ENCODE measurements at places on chromosomes 7 and 10.

DNA sequence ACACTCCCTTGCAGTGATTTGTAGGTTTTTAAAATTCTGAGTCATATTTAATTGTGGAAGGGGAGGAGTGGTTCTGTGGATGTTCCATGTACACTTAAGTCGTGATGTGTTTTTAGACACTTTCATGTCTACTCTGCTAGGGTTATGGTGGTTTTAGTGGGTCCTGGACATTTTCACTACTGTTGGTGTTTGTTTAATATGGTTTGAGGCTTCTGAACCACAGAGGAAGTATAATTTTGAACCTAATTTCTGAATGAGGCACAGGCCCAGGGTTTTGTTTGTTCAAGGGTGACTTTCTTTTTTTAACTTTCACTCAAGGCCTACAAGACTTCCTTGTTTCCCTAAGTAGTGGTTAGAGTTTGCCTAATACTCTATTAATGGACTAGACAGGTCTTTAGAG, 13.3 kb downstream of the SLC26A5 start:
- DNase-seq: no peak

- no peak for DNase-seq
These were observed 30.8 kb downstream of the CHCHD3 start for GRCh38 chr7:133051066-133051465.

- DNase-seq: no peak
These were observed 38.0 kb downstream of the FOXI2 start for GRCh38 chr10:127774766-127775559.

GRCh38 chr7:76291351-76292212, 10.9 kb upstream of the HSPB1 start:
- DNase-seq: peak; percentile 90

DNA sequence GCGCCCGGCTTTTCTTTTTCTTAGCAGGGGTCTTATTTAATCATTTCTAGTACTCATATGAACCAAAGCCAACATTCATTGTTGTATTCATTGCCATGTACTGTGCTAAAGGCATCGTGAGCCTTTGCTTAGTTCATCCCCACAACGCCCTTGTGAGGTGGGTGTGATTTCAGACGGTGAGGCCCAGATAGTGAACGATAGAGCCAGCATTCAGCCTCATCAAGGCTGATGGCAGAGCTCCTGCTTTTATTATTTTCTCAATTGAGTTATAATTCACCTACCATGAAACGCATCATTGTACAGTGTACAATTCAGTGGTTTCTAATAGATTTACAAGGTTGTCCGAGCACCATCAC, 50.1 kb downstream of the HK1 start:
- DNase-seq: no peak

- no peak for DNase-seq
These were observed 9.6 kb upstream of the ZMIZ2 start for GRCh38 chr7:44738876-44739665.

GRCh38 chr10:24652381-24652957, 71.2 kb downstream of the ARHGAP21 start:
- DNase-seq: no peak

DNA sequence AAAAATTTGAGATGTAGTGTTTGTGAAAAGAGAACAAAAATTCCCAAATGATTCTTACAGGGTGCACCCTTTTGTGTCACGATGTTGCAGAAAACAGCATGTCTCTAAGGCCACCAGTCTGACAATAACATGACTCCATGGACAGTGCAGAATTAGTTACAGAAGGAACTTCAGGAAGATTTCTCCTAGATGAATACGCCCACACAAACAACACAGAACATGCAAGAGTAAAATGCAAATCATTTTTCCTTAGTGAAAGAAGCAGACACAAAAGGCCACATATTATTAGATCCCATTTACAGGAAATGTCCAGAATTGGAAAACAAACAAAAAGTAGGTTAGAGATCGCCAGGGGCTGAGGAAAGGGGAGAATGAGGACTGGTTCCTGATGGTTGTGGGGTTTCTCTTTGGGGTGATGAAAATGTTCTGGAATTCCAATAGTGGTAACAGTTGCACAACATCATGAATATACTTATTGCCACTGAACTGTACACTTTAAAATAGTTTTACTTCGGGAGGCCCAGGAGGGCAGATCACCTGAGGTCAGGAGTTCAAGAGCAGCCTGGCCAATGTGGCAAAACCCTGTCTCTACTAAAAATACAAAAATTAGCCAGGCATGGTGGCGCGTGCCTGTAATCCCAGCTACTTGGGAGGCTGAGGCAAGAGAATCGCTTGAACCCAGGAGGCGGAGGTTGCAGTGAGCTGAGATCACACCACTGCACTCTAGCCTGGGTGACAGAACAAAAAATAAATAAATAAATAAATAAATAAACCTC, 10.2 kb downstream of the ZC3HAV1 start:
- DNase-seq: no peak

- no peak for DNase-seq
These were observed 36.2 kb downstream of the SYPL1 start for GRCh38 chr7:106075937-106076336.

GRCh38 chr10:35592441-35592840, 12.7 kb upstream of the GJD4 start:
- DNase-seq: no peak

DNA sequence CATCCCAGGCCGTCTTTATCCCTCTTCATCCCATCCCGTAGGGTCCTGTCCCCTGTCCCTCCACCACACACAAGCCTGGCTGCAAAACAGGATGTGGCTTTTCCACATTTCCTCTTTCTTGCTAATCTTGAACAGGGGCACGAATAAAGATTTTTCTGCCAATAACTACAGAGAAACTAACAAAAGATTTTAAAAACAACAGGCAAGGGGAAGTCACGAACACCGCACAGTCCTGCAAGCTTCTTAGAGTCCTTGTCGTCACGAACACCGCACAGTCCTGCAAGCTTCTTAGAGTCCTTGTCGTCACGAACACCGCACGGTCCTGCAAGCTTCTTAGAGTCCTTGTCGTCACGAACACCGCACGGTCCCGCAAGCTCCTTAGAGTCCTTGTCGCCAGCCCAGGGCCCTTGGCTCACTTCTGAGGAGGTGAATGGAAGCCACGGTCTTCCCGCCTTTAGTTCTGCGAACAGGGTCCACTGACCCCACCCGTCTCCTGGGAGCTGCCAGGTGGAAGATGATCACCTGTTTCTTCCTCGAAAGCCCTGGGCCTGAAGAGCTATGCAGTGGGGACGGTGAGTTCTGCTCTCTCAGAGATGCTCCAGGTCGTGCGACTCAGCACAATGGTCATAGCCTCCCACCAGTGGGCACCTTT, 10.3 kb upstream of the INSIG1 start:
- no peak for DNase-seq

DNA sequence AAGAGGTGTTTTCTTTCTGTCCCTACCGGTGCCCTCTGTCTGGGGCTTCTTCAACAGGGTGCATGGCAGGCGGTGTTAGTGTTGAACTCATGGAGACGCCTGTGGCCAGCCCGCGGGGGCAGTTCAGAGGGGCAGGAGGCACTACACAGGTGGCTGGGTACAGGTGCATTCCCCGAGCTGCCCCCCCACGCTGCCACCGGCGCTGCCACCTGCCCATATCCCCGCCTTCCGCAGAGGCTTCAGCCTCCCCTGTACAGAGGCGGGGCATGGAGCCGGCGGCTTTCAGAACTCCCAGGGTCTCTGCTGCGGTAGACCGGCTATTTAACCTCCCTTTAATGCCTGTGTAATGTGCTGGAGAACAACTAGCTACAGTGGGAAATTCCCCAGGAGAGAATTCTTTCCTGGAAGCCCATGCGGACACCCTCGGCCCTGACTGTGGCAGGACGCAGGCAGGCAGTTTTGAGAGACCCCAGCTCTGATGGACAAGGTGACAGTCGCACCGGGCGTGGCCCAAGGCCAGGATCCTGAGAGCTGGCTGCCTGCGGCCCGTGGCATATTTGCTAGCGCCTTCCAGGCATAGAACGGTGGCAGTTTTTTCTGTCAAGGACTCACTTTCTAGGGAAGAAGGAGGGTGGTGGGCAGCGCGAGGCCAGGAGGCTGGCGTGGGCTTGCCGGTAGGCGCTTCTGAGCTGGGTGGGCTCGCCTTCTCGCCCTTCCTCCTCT, 53.7 kb upstream of the ZNF32 start:
- DNase-seq: no peak

GRCh38 chr10:129963641-129964501, at the start of gene EBF3:
Gene EBF3 (minus strand): TSS chr10:129964274. CDS start chr10:129963768, 506 bp downstream.
- peak; percentile 3 for DNase-seq

DNA sequence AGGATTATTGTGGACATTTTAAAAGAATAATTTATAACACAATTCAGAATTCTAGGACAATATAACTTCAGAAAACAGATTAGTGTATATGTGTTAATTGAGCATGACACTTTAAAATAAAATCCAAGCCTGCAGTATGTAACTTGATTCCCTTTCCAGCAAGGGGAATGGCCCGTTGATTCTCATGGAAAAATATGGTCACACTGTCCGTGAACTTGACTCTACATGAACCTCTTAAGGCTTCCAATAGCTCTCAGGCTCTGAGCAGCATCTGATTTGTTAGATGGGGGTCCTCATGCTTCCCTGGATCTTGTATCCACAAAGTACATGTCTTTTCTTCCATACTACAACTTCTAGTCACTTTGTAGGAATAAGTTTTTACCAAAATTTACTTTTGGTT, 85.5 kb upstream of the AKR1E2 start:
- DNase-seq: no peak

DNA sequence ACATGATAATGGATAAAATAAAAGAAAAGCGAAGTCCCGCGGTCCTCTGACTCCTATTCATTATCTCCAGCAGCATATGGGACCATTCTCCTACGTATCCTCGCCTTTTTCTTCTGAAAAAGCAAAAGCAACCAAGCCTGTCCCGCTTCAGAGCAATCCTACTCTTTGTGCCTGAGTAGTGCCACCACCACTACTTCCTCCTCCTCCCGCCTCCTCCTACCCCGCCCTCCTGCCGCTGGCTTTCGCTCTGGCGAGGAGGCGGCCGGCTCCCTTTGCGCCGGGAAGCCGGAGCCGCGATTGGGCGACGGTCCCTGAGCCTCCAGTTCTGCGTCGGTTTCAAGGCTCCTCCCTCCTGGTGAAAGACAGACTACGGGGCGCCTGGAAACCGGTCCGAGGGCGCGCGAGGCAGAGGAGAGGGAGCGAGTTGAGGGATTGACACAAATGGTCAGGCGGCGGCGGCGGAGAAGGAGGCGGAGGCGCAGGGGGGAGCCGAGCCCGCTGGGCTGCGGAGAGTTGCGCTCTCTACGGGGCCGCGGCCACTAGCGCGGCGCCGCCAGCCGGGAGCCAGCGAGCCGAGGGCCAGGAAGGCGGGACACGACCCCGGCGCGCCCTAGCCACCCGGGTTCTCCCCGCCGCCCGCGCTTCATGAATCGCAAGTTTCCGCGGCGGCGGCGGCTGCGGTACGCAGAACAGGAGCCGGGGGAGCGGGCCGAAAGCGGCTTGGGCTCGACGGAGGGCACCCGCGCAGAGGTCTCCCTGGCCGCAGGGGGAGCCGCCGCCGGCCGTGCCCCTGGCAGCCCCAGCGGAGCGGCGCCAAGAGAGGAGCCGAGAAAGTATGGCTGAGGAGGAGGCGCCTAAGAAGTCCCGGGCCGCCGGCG, at the start of gene FZD1:
TSS of gene FZD1 (plus strand) at position 388 of the 878 bp plus-strand sequence. CDS start at position 836, 448 bp downstream.
- DNase-seq: peak; percentile 31

All from CD4-positive, alpha-beta T cell treated with Interleukin-15 for 4 hours (primary cell).